ENCODE measurements at places on chromosomes 5 and 9.

DNA sequence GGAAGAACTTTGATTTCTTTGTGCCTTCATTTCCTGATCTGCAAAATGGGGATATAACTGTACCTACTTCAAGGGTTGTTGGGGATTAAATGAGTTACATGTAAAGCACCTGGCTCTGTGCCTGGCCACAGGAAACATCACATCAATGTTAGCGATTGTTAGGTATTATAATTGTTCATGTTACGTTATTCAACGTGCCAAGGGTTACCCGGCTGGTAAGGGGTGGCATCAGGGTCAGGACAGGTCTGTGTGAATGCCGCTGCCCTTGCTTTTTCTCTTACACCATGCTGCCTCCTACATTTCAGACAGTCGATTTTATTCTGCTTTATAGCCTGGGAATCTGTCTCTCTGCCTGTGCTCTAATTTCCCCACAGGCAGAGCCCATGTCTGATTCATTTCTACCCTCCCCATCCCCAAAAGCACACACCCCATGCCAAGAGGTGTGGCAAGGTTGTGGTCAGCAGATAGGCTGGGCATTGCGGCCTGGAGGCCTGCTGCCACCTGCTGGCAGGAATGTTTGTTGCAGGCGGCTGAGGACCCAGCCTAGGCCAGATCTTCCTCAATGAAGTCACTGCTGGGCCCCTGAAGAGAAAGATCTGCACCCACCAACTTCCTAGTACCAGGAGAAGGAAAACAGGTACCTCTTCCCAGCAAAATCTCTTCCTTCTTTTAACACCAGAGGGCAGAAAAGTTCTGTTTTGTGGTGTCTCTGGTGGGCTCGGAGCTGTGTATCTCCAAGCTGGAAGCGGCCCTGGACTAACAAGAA, 5.3 kb downstream of the ANKS6 start:
- peak; percentile 78 for DNase-seq

- DNase-seq: no peak
These were observed 732.2 kb upstream of the ZNF608 start for GRCh38 chr5:125478599-125478998.

DNA sequence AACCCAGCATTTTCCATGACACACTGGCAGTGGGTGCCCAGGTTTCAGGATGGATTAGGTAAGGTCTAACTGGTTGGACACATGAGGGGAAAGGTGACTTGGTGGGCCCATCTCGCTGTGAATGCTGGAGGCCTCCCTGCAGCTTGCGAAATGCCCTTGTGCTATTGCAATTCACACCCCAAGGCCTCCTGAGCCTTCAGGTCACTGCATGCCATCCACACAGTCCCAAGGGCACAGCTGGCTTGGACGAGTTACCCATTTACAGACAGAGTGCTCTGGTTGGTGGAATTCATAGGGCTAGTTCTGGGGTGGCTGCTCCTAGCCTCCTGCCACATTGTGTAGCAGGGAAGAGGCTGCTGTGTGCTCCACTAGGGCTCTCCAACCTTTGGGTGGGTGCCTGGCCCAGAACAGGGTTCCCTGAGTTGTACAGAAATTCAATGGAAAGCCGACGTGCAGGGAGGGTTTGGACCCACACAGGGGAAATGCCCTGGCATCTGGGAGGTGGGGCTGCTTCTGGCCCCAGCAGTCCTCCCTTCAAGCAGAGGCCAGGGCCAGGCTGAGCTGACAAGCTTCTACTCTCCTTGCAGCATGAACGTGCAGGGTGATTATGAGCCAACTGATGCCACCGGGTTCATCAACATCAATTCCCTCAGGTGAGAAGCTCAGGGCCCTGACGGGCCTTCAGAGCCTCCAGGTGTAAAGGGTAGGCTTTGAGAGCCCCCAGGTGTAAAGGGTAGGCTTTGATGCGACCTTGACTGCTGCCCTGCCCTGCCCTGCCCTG, 54.3 kb downstream of the ASS1 start:
- no peak for DNase-seq

- DNase-seq: no peak
These were observed 38.6 kb downstream of the MRPS30 start for GRCh38 chr5:44847206-44847852.

- DNase-seq: no peak
These were observed 2.0 kb upstream of the URM1 start for GRCh38 chr9:128369024-128369706.

DNA sequence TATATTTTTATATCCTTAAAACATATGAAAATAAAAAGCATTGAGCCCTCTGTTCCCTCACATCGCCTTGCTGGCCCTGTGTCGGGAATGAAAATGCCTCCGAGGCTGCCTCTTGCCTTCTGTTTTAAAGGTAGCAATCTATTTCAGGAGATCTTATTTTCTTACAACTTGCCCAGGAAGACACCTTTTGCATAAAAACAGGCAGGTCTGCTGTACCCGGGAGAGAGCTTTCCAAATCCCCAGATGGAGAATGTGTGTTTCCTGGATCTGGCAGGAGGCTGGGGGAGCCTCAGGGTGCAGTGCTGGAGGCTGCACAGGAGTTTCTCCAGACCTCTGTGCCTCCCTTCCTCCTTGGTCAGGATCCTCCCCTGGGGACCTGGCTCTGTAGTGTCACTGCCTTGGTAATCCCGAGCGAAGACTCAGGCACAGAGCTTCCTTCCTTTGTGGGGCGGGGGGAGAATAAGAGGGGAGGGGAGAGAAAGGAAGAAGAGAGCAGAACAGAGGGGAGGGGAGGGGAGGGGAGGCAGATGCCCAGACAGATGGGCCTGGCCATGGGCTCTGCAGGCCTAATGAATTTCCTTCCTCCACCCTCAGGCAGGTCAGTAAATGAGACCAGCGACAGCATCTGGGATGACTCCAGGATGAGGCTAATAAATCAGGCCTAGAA, 104.0 kb upstream of the BOD1 start:
- no peak for DNase-seq

GRCh38 chr9:23342291-23342690, 483.7 kb downstream of the ELAVL2 start:
- peak; percentile 57 for DNase-seq

- no peak for DNase-seq
These were observed 9.2 kb downstream of the NR5A1 start for GRCh38 chr9:124498040-124498439.

- no peak for DNase-seq
These were observed 43.6 kb downstream of the SEMA5A start for GRCh38 chr5:9502050-9502834.

DNA sequence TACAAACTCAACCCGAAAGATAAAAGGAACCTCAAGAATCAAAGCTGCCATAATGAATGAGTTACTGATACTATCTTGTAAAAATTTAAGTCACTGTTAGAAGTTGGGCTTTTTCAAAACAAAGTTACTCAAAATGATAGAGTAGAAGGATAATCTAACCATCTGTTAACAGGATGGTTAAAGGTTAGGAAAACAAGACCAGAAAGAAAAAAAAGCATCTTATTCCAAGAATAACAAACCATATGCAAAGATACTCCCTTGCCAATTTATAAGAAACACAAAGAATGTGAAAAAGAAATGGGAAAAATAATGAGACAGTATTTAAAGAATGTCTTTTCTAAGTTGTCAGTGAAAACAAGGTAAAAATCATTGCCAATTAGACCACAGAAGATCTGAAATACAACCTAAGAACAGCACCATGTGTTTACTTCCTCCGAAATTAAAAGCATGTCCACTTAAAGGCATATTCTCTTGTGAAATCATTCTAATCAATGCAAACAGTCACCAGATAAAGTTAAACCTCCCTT, 51.2 kb downstream of the STRBP start:
- DNase-seq: no peak

DNA sequence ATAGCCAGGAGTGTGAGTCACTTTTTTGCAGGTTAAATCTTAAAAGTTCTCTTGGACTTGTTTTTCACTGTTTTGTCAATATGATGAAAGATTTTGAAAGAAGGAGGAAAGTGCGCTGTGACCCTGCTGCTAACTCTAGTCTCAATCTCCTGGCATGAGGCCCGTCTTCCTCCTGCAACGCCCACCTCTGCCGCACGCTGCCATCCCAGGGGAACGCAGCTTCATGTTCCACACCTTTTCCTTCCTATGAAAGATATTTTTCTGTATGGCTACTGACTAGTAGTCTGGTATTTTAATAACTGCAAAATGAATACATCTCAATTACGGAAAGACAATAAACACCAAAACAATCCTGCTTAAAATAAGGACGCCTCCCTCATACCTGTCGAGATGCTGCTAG, 8.3 kb downstream of the PPIC start:
- no peak for DNase-seq

DNA sequence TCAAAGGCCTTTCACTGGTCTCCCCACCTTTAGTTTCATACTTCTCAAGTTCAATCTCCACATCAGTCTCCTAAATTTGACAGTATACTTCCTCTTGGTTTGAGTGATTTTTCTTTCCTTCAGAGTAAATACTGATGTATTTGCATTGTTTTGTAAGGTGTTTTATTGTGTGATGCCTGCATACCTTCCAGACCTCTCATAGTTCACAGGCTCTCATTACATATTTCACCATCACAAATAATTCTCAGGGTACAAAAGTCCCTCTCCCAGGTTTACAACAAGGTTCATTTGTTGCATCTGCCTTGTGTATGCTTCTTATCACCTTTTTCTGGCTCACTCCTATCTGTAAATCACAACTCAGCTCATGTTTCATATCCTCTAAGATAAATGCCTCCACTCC, 22.2 kb upstream of the TUSC1 start:
- no peak for DNase-seq

GRCh38 chr5:2550509-2550908, 201.0 kb downstream of the IRX2 start:
- no peak for DNase-seq

GRCh38 chr5:107673039-107673367, 2.3 kb upstream of the EFNA5 start:
- DNase-seq: no peak

DNA sequence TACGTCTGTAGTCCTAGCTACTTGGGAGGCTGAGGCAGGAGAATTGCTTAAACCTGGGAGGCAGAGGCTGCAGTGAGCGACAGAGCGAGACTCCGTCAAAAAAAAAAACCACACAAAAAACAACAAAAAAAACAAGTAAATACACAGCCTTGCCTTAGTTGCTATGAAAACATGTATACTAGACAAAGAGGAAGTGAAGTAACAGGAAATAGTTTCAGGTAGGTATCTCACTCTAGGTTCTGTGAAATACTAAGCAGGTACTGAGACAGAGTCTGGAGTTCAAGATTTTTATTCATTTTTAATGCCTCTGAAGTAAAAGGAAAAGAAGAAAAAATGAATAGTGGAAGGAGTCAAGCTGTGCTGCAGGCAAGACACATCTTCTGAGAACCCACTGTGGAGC, 687.9 kb upstream of the RGMB start:
- DNase-seq: no peak

- DNase-seq: no peak
These were observed 1.4 kb upstream of the GLIS3 start for GRCh38 chr9:4301296-4301695.

DNA sequence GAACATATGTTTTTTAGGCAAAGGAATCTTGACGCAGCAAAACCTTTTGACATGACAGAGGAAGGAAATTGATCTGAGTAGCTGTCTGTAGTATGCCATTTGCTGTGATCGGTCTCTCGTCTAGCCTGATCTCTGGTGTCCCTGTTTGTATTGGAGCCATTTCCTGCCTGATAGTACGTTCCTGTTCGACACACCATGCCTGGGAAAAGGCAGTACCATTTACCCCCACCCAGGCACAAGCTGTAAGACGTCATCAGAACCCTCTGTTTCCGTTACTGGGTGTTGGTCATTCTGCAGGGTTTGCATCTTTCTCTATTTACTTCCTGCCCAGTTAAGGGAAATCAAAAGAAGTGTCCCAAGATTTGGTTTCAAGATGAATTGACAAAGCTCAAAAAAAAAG, 129.7 kb downstream of the CEMIP2 start:
- no peak for DNase-seq

DNA sequence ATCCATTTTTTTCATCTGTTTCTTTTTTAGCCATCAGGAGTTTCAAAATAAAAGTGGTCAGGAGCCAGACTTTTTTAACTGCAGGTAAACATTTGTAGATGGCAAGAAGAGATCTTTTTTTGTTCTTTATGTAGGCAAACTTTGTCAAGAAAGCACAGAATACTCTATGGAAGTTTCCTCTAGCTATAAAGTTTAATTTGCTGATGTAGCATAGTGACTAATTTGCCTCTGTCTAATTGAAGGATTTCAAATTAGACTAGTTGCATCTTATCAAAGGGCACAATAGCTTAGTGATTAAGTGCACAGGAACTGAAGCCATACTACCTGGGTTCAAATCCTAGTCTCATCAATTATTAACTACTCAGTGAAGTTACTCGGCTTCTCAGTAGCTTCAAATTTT, 22.0 kb downstream of the FGF10 start:
- no peak for DNase-seq

GRCh38 chr9:87513880-87514535, 16.3 kb downstream of the DAPK1 start:
- no peak for DNase-seq

DNA sequence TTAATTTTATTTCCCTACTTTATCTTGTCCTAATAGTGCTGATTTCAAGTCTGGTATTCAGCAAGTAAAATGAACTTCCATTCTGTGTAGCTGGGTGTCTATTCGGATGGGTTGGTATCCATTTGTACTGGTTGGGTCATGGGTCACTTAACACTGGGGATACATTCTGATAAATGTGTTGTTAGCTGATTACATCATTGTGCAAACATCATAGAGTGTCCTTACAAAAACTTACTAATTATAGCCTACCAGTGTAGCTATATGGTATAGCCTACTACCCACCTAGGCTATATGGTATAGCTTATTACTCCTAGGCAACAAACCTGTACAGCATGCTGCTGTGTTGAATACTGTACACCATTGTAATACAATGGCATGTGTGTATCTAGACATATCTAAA, 1373.7 kb upstream of the DMAC1 start:
- no peak for DNase-seq

- DNase-seq: no peak
These were observed 89.4 kb downstream of the OTULIN start for GRCh38 chr5:14753947-14754346.

GRCh38 chr5:119071561-119071995, 691 bp downstream of the DMXL1 start:
- DNase-seq: no peak

- DNase-seq: no peak
These were observed 293.1 kb upstream of the CCNH start for GRCh38 chr5:87705876-87706275.

GRCh38 chr9:131546336-131547084, 1.2 kb downstream of the PRRT1B start:
- no peak for DNase-seq

DNA sequence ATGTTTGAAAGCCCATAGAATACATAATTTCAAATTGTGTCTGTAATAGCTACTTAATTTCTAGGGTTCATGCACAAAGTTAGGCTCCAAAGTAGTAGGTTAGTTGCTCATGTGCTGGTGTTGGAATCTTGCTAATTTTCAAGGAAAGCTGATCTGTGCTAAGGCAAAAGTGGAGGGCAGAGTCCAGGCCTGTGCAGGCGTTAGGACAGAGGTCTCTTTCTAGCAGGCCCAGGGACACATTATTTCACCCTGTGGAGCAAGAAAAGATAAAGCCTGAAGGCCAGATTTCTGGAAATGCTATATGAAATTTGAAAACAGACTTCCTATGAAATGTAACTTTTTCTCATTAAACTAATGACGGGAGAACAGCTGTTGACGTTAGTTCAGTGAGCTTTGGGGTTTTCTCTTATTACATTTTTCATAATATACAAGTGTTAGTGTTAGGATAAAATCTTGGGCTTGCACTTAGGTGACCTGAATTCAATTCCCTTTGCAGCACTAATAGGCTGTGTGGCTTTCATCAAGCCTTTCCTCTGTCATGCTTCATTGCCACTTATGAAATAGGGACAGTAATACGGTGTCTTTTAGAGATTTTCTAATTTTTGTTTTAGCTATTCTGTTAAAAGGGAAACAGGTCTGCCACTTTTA, 196.7 kb upstream of the HAPLN1 start:
- no peak for DNase-seq

GRCh38 chr5:13976867-13977830, 32.7 kb upstream of the DNAH5 start:
- DNase-seq: peak; percentile 13

All from non-pigmented ciliary epithelial cell (primary cell).